ENCODE measurements at places on chromosomes 4 and X. TPM values are rescaled to one million over a fixed set of nuclear protein-coding genes. Genes with fewer than 3 reads are reported as not detected.

GRCh38 chrX:50183891-50184290 lies 16.9 kb downstream of the AKAP4 start:
- no peak for DNase-seq

- no peak for DNase-seq
These were observed 6.8 kb downstream of the MECP2 start for GRCh38 chrX:154090731-154091130.

GRCh38 chrX:85906399-85906798 lies 141.0 kb downstream of the CHM start:
- DNase-seq, result no peak

DNA sequence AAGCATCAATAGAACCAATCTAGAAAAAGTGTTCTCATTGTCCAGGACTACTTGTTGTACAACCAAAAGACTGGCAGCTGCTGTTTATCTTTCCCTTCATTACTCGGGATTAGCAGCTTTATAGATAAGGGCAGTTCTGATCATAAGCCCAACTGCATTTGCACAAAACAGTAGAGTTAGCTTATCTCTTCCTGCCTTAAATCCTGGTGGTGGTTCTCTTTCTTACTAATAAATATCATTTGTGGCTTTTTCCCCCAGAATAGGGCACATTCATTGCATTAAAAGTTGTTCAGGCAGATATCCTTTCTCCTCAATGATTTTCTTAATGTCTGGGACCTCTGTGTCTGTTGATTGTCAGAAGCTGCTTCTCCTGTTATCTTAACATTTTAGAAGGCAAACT lies 20.2 kb upstream of the RRAGB start:
- no peak for DNase-seq

- DNase-seq, result peak; percentile 34
These were observed 30.3 kb downstream of the INPP4B start for GRCh38 chr4:142815834-142816233.

DNA sequence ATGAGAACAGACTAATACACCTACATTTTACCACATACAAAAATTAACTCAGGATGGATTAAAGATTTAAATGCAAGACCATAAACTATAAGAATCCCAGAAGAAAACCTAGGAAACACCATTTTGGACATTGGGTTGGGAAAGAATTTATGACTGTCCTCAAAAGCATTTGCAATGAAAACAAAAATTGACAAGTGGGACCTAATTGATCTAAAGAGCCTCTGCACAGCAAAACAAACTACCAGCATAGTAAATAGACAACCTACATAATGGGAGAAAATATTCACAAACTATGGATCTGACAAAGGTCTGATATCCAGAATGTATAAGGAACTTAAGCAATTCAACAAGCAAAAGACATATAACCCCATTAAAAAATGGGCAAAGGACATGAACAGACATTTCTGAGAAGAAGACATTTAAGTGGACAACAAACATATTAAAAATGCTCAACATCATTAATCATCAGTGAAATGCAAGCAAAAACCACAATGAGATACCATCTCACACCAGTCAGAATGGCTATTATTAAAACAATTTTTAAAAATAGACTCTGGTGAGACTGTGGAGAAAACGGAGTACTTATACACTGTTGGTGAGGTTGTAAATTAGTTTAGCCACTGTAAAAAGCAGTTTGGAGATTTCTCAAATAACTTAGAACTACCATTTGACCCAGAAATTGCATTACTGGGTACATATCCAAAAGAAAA lies 221.7 kb upstream of the DIPK2B start:
- DNase-seq, result no peak

The AKAP14 gene
- 2.7 TPM for total RNA-seq

The CXXC4 gene
- total RNA-seq, result 0.80 TPM

The FAM9B gene
- not detected for total RNA-seq

All from PC-9 (cell line).